Activated CD4-positive, alpha-beta memory T cell treated with anti-CD3 and anti-CD28 coated beads, Interleukin-2, amount 10 ng/mL, durations not matched to agents 7 days and 5 days (primary cell): ENCODE measurements at places on chromosomes 5 and 9.

- DNase-seq, result no peak
Measured at GRCh38 chr5:174693697-174694385, 30.5 kb upstream of the MSX2 start.

DNA sequence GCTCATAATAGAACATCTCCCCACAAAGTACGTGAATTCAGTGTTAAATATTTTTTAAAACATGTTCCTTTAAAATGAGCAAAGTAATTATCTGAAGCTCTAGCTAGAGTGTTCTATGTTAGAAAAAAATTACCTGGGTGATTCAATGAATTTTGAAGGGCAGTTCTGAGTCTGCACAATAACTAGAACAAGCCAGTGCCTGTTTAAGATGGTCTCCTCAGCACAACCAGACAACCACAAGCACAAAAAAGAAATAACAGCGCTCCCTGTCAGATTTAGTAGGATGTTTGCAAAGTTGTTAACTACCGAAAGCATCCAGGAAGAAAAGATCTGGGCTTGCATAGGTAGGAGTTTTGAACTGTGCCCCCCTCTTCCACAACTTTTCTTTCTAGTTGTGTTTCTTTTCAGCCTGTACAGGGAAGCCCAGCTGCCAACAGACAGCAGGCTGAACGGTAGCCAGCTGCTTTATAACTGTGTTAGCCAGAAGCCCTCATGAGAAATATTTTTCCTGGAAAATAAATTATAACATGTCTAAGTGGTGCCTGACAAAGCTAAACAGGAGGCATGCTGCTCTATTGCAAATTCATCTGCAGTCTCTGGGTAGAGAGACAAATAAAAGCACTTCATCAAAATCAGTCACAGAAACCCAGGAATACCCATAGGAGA, 1026.9 kb downstream of the MAT2B start:
- DNase-seq, result no peak

GRCh38 chr5:171688696-171689495, 96.7 kb upstream of the SMIM23 start:
- DNase-seq, result no peak

GRCh38 chr9:107039542-107039941, 176.6 kb downstream of the ZNF462 start:
- DNase-seq, result no peak

DNA sequence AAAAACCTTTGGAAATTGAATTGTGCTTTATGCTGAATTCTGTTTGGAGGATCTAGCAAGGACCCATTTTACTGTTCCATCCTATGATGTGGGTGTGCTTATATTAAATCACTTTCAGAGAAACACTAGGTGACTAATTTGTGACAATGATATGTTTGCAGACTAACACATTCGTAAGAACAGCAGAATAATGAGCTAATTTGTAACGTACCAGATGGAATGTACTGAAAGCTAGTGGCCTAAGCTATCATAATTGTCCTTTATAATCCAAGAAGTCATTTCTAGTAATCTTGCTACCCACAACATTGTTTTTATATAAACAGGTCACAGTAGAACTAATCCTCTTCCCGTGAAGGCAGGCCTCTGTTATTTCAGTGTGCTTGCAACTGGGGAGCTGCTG, 292.5 kb downstream of the PDE4D start:
- DNase-seq, result no peak

GRCh38 chr5:150789450-150789849, 10.9 kb downstream of the SMIM3 start:
- no peak for DNase-seq

DNA sequence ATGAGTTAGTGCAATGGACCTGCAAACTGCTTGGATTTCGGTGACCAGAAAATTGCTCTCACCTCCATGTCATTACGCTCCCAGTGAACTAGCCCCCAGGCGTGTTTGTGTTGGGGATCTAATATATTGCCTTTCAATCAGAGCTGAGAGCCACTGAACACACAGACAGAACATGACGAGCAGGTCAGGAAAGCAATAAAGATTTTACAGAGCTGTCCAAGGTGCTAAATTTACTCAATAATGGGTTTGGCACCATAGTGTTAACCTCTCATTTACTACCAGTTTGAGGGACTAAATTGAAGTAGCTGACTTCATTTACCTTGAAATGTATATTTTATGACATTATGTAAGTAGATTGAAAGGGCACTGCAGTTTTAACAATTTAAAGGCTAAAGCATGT, 383.0 kb downstream of the EBF1 start:
- no peak for DNase-seq

DNA sequence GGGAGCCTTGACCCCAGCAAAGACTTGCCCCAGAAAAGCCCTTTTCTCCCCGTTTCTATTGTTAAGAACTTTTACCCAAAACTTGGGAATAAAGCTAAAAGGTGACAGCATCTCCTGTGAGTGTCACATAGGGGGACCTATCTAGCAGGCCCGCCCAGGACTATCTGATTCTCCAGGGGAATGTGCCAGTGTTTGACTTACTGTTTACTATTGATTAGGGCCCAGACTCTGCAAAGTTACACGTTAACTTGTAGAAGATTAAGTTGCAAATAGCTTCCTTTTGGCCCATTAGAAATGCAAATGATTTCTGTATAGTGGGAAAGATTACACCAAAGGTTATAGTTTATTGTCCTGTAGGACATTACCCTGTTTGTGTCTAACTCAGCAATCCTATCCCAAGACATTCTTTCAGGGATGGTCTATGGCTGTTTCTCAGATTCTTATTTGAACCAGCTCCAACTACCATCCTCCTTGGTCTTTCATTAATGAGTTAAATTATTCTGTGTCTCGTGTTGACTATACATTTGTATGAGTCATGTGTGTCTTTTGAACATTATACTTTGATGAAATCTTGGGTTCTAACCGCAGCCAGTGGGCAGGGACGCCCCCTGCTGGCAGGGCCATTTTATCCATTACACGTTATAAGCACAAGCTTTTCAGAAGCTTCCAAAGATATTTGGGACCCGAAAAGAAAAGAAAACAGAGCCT, 60.7 kb downstream of the HRH2 start:
- peak; percentile 67 for DNase-seq

DNA sequence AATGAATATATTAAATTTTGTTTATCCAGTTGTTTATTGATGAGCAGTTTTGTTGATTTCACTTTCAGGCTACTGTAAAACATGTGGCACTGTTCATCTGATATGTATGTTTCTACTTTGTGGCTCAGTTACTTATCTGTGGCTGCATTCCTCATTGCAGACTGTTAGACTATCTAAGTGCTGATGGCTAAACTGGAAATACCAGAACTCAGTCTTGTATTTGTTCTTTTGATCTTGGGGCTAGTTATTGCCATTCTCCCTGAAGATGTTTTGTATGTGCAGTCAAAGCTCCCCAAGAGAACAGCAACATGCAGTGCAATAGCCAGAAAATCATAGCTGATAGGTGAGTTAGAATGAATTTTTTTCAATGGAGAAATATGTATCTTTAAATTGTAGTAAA, 162.2 kb downstream of the GADD45G start:
- DNase-seq, result no peak

DNA sequence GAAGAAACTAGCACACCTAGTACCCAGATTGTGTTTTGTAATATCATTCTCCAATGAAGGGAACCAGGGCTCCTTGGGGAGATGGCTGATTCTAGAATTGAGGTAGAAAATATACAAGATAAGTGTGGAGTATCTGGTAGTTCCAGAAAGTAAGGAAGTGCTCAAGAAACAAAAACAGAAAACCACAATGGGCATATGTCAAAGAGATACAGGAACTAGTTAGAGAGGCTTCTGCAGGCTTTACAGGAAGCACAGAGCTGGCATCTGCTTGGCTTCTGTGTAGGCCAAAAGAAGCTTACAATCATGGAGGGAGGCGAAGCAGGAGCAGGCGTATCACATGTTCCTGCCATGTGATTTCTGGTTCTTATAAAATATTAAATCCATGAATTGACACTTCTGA, 105.7 kb upstream of the TMEM161B start:
- no peak for DNase-seq

DNA sequence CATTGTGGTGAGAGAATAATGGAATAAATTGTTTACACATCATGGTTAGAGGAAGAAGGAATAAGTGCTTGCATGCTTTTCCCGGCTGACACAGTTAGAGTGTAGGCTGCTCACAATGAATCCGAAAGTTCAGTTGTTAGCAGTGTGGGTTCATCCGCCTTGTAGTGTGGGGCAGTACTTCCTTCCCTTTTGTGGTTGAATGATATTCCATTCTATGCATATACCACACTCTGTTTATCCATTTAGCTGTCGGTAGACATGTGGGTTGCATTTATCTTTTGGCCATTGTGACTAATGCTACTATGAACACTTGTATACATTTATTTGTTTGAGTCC, 84.0 kb downstream of the COL5A1 start:
- DNase-seq, result no peak
